Forelimb muscle (tissue), 1 donor: ENCODE measurements at places on chromosomes 4 and X.

- no peak for DNase-seq
Measured at GRCh38 chr4:6848717-6849305, 60.8 kb upstream of the TBC1D14 start.

- DNase-seq, result no peak
Measured at GRCh38 chrX:136920001-136920400, 39.5 kb upstream of the RBMX start.

DNA sequence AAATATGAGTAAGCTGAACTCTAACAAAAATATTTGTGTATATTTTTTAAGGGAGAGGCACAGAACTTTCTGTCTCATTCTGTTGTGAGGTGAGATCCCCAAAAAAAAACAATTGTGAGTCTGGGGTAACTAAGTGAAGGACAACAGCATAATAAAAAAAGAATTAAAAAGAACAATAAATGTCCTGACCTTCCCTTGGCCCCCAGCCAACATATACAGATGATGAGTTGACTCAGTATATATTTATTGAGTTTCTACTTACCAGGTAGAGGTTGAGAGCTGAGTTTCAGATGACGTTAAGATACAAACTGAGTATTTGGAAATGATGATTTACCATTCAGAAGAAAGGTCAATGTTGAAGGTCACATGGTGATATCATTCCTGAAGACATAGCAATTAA lies 239.5 kb downstream of the KCNIP4 start:
- no peak for DNase-seq

GRCh38 chr4:83873996-83874395 lies 338.1 kb downstream of the GPAT3 start:
- no peak for DNase-seq

GRCh38 chr4:169225058-169225751 lies 45.6 kb downstream of the SH3RF1 start:
- no peak for DNase-seq

GRCh38 chr4:124712372-124713184 lies at the start of gene ANKRD50:
Gene ANKRD50, minus strand, starts transcription at chr4:124712732. Its CDS starts 2,221 bp downstream, at chr4:124710511.
- peak; percentile 61 for DNase-seq

DNA sequence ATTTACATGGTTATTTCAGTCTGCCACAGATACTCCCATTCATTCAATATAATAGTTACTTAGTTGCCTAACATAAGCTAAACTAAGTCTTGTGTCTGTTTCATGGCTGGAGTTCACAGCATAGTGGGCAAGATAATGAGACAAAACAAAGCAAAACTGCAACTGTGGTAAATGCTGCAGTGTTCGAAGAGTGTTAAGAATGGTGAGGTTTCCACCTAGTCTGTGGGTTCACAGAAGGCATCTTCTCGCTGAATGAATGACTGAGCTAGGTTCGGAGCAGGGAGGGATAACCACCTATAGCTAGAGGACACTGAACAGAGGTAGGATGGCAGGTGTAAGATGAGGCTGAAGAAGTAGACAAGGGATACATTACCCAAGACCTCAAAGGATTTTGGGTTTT lies 171.0 kb downstream of the FBXW7 start:
- no peak for DNase-seq

- no peak for DNase-seq
Measured at GRCh38 chr4:83231620-83232076, 53.0 kb downstream of the COQ2 start.

GRCh38 chr4:28774344-28774743 lies 1913.7 kb downstream of the STIM2 start:
- DNase-seq, result no peak

DNA sequence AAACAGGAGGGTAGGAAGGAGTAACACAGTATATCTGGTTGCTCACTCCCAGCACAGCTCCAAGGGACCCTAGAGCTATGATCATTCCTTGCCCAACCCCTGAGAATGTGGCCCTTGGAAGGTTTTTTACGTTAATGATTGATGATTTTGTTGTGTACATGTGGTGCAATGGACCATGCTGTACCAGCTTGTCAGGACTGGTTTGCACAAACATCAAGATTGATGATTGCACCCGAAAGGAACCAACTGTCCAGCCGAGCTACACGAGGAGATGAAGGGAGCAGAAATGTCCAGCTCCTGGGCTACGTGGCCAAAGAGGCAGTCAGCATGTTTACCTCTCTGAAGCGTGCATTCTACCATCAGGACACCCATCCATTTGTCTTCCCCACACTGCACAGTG lies 83.2 kb upstream of the USP9X start:
- DNase-seq, result no peak

DNA sequence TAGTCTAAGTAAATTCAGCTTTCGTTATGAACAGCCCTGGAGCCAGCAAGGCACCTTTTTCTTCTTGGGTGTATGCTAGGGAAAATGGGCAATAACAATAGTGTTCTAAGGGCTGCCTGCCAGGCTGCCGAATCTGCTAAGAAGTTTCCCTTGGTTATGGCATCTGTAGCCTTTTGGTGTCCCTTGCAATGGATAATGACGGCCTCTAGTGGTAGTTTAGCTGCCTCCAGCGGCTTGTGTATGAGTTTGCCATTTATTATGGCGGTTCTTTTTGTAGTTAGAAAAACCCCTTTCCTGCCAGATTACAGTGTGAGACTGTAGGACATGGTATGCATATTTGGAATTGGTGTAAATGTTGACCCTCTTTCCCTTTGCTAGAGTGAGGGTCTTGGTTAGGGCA lies 78.9 kb upstream of the SPIN4 start:
- DNase-seq, result no peak

GRCh38 chr4:749698-750666 lies 44.4 kb downstream of the PCGF3 start:
- no peak for DNase-seq

DNA sequence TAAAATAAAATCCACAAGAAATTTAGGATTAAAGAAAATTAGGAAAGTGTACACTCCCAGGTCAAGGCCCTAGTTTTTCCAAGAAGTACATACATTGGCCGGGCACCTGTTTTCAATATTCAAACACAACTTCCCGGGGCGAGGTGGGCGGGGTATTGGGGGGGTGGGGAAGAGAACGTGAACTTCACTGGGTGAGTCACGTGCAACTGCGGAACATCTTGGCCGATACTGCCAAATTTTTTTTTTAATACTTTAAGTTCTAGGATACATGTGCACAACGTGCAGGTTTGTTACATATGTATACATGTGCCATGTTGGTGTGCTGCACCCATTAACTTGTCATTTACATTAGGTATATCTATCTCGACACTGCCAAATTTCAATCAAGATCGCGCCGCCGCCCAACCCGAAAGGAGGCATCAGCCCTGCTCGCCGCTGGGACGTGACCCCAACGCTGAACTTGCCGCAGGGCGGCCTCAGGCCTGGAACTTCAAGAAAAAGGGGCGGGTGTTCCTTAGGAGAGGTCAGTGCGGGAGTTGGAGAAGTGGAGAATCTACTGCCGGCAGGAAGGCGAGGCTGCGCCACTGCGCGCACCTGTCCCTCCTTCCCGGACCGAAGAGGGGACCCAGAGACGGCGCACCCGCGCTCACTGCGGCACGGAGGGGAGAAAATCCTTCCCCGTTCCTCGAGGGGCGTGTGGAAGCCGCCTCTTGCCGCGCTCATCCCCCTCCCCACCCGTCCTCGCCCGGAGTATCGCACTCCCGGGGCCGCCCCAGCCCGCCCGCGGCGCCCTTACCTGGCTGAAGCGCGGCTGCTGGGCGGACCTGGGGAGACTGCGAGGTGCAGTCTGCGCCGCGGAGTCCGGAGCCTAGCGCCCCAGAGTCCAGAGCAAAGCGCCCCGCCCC lies at the start of gene TEC:
TSS of gene TEC (minus strand) at position 883 of the 905 bp plus-strand sequence. CDS start 41,224 bp downstream, outside the sequence.
- DNase-seq, result no peak

DNA sequence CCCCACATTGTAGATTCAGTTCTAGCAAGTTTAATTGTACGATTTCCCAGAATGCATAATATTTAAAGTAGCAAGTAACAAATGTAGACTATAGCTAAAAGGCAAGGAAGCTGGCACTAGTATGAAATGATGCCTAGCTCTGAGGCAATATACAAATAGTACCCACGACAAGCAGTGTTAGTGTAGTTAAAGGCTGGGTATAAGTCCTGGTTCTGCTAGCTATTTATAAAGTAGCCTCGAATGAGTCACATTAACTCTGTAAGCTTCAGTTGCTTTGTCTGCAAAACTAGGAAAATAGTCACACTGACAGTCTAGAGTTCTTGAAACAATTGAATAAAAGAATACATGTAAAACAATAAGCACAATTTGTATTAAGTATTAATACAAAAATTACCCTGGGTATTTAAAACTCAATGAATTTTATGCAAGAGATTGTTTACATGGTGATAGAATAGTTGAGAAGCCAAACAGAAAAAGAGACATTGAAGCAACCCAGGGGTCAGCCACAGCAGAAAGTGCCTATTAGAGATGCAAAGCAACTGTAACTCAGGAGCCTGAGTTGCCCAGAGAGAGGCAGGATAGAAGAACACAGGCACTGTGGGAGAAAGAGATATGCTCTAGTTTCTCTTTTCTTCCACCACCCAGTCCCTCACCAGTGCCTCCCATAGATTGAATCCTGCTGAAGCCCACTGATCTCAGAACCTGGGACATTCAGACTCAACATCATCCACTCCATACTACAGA lies 949.0 kb downstream of the C4orf33 start:
- no peak for DNase-seq

DNA sequence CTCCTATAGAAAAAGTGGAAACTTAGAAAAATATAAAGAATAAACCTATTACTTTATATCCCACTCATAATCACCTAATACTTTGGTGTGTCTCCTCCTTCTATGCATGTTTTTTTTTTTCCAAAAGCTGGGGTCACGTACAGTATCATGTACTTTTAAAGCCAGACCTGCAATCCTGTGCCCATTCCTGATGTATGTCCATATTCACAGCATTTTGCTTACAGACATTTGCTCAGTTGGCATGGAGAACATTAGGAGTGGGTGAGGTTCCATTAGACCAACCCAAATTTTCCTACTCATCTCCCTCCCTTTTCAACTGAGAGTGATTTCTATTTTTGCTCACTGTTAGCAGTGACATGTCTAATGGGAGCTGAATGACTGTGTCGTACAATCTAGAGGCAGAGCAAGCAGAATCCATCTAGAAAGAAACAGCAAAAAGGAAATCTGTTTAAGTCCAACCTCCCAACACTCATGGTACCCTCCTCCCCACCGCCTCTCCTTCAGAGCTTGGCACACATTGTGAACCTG lies 195.6 kb upstream of the KLF3 start:
- DNase-seq, result no peak
